ENCODE measurements at places on chromosomes 6 and 20. TPM values are rescaled to one million over a fixed set of nuclear protein-coding genes. Genes with fewer than 3 reads are reported as not detected.

Gene ATP9A
- 22.3 TPM for total RNA-seq

Gene HTR1E
- not detected for total RNA-seq

Gene SLC2A4RG
- total RNA-seq = 14.3 TPM

Gene FAM217A
- total RNA-seq = not detected

Gene RSPO3
- total RNA-seq = 1.2 TPM

Gene EIF6
- total RNA-seq = 107 TPM

Gene MAS1
- under 0.01 TPM for total RNA-seq

Gene BPIFA3
- total RNA-seq = not detected

Gene PAK5
- not detected for total RNA-seq

Gene QRSL1
- 10.4 TPM for total RNA-seq

Gene TP53TG5
- total RNA-seq = not detected

Gene RAB44
- not detected for total RNA-seq

All from smooth muscle cell of the umbilical artery (primary cell).